Stimulated activated CD8-positive, alpha-beta memory T cell treated with anti-CD3 and anti-CD28 coated beads, Interleukin-15, amount 100 ng/mL, for 1 hour (primary cell): ENCODE measurements at places on chromosomes 2 and 18.

- no peak for DNase-seq
Observed at GRCh38 chr2:10709290-10709939, 12.0 kb upstream of the ATP6V1C2 start.

GRCh38 chr2:10911291-10912075 is at the start of gene KCNF1:
KCNF1 (plus strand) TSS chr2:10911934; CDS start chr2:10912427, 493 bp downstream.
- DNase-seq = no peak

DNA sequence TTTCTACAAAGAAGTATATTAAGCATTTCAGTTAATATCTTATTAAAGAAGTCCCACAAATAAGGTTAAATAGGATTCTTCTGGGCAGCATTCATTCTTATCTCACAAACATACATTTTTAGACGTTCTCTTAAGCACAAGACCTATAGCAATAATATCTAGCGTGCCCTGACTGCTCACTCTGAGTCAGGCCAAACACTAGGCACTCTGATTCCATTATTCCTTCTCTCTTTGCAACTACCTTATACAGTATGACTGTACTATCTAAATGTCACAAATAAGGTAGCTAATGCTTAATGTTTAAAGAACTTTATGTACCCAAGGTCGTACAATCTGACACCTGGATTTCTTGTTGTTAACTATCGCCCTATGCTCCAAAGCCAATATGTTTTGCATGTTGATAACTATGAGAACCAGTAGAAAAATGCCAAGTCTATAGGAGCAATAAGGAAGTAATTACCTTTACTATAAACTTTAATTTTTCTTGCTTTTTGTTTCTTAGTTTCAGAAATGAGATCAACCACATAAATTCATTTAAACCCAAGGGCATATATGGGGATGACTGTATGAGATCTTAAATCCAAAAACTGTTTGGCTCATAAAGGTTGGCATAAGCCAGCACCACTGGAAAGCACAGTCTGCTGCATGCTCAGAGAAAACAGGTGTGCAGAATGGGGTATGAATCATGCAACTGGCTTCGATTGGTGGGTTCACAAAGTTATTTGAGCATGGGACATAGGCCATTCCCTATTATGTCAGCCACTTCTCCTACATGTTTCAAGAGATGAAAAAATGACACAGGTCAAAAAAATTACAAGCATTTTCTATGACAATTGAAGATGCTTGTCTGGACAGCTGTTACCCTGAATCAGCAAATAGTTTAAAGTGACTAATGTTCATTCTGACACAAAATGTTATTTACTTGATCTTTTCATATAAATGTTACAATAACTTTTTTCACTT is 352.0 kb downstream of the IRS1 start:
- DNase-seq = no peak

GRCh38 chr2:231617059-231617926 is 24.6 kb downstream of the TEX44 start:
- no peak for DNase-seq

GRCh38 chr18:76530391-76530790 is 35.3 kb upstream of the ZNF516 start:
- no peak for DNase-seq

DNA sequence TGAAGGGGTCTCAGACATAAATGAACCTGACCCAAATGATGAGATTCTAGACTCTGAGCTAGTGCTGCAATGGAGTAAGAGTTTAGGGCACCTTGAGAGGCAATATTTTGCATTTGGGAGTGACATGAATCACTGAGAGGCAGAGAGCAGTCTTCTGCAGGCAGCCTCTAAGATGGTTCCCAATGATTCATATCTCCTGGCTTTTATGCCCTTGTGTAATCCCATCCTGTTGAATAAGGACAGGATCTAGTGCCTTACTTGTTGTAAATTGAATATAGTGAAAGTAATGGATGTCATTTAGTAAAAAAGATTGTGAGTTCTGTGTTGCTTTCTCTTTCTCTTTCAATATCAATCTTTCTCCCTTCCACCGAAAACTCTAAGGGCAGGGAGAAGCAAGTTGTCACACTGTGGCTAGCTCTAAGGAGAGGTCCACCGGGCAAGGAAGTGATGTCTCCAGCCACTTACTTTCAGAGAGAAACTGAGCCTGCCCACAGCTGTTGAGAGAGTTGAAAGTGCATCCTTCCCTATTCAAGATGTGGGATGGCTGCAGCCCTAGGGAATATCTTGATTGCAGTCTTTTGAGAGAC is 144.7 kb downstream of the TRIB2 start:
- no peak for DNase-seq

DNA sequence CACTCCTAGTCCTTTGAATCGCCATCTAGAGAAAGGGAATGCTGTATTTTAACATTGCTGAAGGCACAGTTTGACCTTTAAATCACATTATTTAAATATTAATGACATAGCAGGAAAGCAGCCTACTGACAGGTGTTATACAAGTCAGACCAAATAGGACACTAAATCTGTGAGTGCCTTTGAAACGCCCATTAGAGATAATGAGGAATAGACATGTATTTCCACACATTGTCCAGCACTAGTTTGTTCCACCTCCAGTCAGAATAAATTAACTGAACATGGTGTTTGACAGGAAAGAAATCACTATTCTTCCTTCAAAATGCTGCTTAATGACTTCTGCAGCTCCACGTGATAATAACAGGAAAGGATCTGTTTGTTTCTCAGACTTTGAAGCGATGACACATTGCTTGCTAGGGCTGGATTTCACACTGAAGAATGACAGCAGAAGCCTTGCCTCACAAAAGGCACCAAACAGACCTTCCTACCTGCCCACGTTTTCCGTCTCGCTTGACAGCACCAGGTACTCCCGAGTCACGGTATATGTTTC is 90.5 kb upstream of the DDX18 start:
- no peak for DNase-seq

- no peak for DNase-seq
Observed at GRCh38 chr2:109020217-109020637, 31.2 kb upstream of the EDAR start.

- DNase-seq = no peak
Observed at GRCh38 chr18:49565612-49566011, 3.8 kb downstream of the LIPG start.

- DNase-seq = no peak
Observed at GRCh38 chr18:22346953-22347605, 70.6 kb downstream of the CTAGE1 start.

- DNase-seq = no peak
Observed at GRCh38 chr18:23612434-23613090, 26.3 kb upstream of the NPC1 start.
